ENCODE measurements at places on chromosomes 2 and 18.

GRCh38 chr2:20143263-20143662, 81.7 kb downstream of the SDC1 start:
- no peaks in the 10 kb centered on the region for H3K36me3 ChIP-seq
- H3K4me1 ChIP-seq, result no peaks in the 10 kb centered on the region
- H3K4me3 ChIP-seq, result no peak overlapping the region
- no peak overlapping the region for H3K27ac ChIP-seq
- no peaks in the 10 kb centered on the region for H3K27me3 ChIP-seq

DNA sequence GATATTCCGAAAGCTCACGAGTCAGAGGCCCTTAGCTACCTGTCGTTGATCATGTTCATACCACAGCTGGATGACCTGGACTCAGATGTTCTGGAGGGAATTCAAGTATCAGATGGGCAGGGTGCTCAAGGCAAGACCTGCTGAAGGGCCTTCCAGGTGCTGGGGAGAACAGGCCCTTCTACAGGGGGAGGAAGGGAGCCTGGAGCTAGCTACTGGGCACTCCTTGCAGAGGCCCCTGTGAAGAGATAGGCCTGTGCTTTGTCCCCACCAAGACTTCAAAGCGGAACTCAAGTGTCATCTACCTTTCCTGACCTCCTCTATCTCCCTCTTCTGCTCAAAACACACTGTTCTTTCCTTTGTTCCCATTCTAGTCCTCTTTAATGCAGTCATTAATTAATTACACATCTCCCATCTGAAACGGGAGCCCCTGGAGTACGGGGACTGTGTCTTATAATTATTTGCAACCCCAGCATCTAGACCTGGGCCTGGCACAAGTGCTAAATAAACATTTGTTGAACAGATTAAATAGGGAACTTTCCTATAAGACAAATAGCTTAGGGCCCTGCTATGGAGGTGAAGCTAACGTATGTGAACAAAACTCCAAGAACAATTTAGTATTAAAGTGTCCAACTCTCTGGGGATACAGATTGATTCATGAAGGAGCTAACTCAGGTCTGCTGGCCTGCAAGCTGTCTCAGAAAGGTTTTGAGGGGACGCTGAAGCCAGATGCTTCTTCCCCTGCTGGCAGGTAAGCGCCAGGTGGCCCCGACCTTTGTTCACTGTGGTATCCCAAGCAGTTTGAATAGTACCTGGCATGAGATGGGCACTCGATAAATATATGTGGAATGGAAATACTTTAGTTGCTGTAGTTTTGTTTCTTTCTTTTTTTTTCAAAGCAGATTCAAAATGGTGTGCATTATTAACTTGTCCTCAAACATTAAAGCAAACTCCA, 22.0 kb downstream of the RHOB start:
- no peak overlapping the region for H3K27ac ChIP-seq
- H3K27me3 ChIP-seq, result no peaks in the 10 kb centered on the region
- no peak overlapping the region for H3K4me3 ChIP-seq

- DNase-seq, result no peak
- H3K4me1 ChIP-seq, result peaks cover 39% of the 10 kb centered on the region
- H3K36me3 ChIP-seq, result no peaks in the 10 kb centered on the region
- no peaks in the 10 kb centered on the region for H3K27me3 ChIP-seq
These were observed 37.2 kb downstream of the ODC1 start for GRCh38 chr2:10410823-10411437.

DNA sequence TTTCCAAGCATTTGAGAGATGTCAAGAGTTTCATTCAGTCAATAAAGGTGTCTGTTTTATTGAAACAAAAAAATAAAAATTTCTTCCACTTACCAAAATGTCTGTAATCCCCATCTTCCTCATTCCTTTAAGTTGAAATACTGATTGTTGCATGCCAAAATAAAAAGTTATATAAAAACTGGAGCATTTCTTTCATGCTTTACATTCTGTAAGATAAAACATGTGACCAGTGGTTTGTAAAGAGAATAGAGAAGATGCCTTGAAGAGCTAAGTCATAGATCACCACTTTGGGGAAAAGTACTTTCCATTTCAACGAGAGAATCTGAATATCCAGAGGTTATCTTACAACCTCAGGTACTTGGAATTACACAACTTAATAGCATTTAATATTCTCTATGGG, 35.9 kb upstream of the MYO1B start:
- no peaks in the 10 kb centered on the region for H3K4me1 ChIP-seq
- H3K27ac ChIP-seq, result no peak overlapping the region
- H3K27me3 ChIP-seq, result no peaks in the 10 kb centered on the region
- no peaks in the 10 kb centered on the region for H3K36me3 ChIP-seq
- DNase-seq, result no peak
- H3K4me3 ChIP-seq, result no peak overlapping the region

DNA sequence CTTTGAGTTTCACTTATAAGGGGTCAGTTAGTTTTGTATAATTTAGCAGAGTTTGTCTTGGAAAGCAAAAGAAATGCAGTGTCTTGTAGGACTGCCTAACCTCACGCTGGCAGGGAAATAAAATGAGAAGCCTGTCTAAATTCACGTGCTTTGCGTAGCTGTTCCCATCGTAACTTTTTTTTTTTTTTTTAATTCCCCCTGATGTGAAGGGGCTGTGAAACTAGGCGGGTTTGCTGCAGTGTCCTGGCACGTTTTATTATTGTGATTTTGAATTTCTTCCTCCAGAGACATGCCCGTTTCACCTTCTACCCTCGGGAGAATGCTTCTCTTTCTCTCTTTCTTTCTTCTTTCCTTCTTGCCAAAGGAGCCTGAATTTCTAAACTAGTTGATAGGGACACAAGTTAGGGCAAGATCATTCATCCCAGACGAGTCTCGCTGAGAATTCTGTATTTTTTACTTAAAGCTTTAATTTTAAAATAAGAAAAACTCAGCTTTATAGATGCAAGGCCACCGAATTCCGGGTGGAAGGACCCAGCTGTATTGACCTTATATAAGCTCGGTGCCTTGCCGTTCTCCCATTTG, 2.3 kb downstream of the MEIS1 start:
- peaks cover 7% of the 10 kb centered on the region for H3K4me1 ChIP-seq
- H3K36me3 ChIP-seq, result no peaks in the 10 kb centered on the region
- no peaks in the 10 kb centered on the region for H3K27me3 ChIP-seq
- peak overlapping the region; percentile 75 for H3K4me3 ChIP-seq
- no peak for DNase-seq

DNA sequence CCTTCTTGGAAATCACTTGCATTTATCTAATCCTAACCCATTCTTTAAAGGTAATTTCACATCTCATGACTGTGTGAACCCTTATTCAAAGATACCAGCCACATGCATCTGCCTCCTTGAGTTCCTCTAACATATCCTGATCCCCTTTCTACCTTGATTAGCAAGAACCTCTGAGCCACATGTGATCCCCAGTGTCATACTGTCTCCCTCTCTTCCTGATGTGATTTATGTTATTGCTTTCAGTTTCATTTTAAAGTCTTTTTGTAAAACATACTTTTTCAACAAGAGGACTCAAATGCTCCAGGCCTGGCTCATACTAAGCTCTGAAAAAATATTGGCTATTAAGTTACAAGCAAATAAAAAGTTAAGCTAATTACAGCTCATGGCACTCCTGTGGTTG, 470.1 kb downstream of the DLGAP1 start:
- no peak for DNase-seq
- H3K4me1 ChIP-seq, result no peaks in the 10 kb centered on the region
- H3K27me3 ChIP-seq, result no peaks in the 10 kb centered on the region
- no peak overlapping the region for H3K27ac ChIP-seq
- no peaks in the 10 kb centered on the region for H3K36me3 ChIP-seq

DNA sequence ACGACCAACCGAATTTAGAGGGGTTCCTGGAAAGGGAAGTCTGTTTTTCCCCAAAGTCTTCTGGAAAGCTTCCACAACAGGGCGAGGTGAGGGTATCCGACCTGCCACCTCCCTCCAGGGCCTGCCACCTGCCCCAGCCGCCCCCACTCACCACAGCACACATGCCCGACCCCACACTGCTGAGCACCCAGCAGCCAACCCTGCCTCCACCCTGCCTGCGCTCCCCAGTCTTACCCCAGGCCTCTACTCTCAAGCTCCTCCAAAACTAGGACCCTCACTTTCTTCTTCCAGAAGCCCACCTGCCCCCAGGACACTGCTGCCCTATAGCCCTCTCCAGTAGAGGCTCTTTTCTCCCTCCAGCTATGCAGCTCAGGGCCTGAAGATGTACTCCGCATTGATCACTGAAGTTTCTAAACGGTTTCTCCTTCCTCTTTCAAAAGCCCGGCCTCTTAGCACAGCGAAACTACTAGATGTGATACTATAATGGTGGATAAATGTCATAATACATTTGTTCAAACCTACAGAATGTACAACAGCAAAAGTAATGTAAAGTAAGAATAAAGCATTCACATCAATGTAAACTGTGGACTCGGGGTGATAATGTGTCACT, 128.8 kb upstream of the SLC1A4 start:
- peak overlapping the region; percentile 90 for H3K27ac ChIP-seq
- H3K4me1 ChIP-seq, result peaks cover 17% of the 10 kb centered on the region
- no peaks in the 10 kb centered on the region for H3K36me3 ChIP-seq
- peak; percentile 33 for DNase-seq

DNA sequence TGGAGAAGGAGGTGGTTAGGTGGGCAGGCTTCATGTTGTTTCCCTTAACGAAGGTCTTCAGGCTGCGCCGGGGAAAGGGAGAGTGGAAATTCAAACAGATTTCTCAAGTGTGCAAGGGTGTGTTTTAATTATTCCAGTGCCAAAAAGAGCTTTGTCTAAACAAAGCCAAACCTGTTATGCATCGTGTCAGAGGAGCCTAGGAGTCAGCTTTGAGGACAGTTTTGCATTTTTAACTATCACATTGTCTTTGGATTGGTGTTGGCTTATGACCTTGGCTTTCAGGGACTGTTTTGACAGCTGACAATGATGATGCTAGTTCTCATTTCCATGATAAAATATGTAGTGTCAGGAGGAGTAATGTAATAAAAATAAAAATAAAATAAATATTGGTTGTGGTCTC, 144.8 kb downstream of the LDLRAD4 start:
- no peak overlapping the region for H3K4me3 ChIP-seq
- no peak overlapping the region for H3K27ac ChIP-seq
- DNase-seq, result no peak
- no peaks in the 10 kb centered on the region for H3K36me3 ChIP-seq

DNA sequence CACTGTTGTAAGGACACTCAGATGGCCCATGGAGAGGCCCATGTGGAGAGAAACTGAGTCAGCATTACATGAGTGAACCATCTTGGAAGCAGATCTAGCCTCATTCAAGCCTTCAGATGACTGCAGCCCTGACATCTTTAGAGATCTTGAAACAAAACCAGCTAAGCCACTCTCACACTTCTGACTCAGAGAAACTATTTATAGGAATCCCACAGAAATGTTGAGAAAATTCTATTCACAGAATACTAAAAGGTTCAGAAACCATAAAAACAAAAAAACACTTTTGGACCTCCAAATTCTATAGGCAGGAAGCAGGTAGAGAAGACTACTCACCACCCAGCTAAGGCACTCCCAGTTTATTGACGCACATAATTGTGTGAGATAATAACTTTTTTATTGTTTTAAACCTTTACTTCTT, 8.7 kb downstream of the TMEM169 start:
- H3K27ac ChIP-seq, result no peak overlapping the region
- no peaks in the 10 kb centered on the region for H3K36me3 ChIP-seq
- no peaks in the 10 kb centered on the region for H3K27me3 ChIP-seq
- H3K4me3 ChIP-seq, result no peak overlapping the region
- H3K4me1 ChIP-seq, result no peaks in the 10 kb centered on the region
- DNase-seq, result no peak

DNA sequence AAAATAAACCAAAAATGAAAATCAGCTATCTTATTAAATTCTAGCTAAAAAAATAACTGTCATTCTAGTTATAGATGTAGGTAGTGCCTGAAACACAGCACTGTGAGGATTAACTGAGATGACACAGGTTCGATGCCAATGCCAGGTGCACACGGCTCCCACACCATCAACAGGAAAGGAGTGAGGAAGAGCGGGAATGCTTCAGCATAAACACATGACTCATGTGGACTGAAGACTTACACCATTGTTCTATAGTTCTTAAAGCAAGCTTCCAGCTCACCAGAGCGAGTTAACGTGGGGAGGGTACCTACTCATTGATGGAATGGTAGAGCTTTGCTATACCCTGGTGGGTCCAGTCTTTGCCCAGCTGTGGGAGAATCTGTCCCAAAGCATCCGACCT, 76.7 kb downstream of the EMILIN2 start:
- H3K27ac ChIP-seq, result no peak overlapping the region
- H3K27me3 ChIP-seq, result no peaks in the 10 kb centered on the region
- peaks cover 94% of the 10 kb centered on the region for H3K36me3 ChIP-seq
- H3K4me1 ChIP-seq, result no peaks in the 10 kb centered on the region
- no peak overlapping the region for H3K4me3 ChIP-seq
- no peak for DNase-seq

DNA sequence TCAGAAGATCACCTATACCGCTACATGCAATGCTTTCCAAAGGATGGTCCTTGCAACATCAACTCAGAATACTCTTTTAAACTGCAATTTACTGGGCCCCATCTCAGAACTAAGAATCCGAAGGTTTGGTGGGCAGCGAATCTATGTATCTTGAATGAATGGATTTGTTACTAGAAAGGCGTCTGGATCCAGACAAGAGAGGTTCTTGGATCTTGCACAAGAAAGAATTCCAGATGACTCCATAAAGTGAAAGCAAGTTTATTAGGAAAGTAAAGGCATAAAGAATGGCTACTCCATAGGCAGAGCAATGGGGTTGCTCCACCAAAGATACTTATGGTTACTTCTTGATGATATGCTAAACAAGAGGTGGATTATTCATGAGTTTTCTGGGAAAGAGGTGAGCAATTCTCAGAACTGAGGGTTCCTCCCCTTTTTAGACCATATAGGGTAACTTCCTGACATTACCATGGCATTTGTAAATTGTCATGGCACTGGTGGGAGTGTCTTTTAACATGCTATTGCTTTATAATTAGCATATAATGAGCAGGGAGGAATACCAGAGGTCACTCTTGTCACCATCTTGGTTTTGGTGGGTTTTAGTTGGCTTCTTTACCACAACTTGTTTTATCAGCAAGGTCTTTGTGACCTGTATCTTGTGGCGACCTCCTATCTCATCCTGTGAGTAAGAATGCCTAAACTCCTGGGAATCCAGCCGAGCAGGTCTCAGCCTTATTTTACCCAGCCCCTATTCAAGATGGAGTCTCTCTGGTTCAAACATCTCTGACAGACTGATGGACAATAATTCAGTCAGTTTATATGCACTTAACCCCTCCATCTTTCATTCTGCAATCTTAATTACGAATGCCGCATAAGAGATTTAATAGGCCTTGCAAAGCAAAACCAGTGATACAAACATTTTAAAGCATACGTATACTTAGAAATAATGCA, 7.5 kb upstream of the RMDN2 start:
- no peak overlapping the region for H3K27ac ChIP-seq
- no peaks in the 10 kb centered on the region for H3K4me1 ChIP-seq
- H3K4me3 ChIP-seq, result no peak overlapping the region
- H3K27me3 ChIP-seq, result no peaks in the 10 kb centered on the region
- DNase-seq, result no peak
